CD4-positive, alpha-beta T cell treated with Interleukin-6 at 100 ng/mL for 8 hours (primary cell): ENCODE measurements at places on chromosomes 5 and 9.

DNA sequence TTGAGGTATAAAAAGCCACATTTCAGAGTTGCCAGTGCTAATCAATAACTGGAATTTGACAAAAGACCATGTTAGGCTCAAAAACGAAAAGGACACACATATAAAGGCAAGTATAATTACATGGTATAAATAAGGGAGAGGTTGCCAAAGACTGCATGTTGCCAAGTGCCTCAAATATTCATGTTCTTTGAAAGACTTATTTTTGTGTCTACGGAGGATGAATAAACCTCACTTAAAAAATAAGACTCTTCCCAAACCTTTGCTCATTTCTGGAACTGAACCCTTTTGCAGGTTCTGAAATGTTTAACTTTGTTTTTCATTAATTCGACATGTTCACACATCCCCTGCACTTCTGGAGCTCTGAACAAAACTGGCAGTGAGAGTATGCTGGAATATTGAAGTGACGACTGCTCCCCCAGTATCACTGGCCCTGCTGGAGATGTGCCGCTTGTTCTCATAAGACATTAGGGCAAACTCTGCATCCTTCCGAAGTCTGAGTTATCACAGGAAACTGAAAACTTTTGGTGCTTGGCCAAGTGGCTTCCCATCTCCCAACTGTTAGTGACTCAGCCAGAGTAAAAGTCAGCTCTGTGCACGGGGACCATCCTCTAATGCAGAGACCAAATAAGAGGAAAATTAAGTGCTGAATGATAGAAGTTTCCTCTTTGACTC, 336.8 kb downstream of the GLIS3 start:
- no peak for DNase-seq

- DNase-seq, result no peak
Observed at GRCh38 chr5:88873447-88873846, 9.5 kb downstream of the MEF2C start.

GRCh38 chr5:153813901-153814300, 224.8 kb downstream of the FAM114A2 start:
- DNase-seq, result no peak

GRCh38 chr5:138975098-138975847, 100.1 kb upstream of the LRRTM2 start:
- no peak for DNase-seq

DNA sequence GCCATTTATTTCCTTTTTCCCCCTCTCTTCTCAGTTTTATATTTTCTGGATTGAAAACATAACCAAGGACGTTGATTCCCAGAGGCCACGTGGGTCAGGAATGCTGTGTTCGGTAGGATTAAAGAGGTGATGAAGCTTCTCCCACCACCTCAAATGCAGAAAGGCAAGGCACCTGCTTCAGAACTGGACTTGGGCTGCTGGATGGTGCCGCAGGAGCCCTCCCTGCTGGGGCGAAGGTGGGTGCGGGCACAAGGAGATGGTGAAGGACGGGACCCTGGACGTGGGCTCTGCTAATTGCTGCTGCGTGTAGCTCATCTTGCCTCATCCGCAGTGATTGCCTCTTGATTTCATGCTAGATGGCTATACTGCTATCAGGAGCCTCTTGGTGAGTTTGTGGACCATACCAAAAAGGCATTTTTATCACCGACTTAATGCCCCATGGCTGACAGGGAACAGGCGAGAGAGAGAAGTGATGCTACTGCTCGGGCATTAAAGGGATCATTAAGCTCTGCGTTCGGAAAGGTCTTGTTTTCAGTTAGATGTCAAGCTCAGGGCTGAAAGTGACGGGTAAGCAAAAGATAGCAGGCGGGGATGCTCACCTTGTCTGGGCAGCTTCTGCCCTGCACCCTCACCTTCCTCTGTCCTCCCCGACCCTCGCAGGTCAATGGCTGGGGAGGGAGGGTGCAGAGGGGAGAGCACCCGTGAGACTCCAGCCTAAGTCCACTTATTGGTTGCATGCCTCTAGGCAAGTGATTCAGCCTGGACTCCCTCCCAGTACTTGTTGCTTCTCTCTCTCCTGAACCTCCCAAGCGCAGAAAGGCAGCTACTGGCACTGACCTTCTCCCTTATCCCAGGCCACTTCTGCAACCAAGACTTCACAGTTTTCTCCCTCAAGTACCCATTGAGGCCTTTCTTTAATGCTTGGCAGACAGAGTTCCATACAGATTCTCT, 71.6 kb upstream of the FSTL4 start:
- DNase-seq, result no peak

DNA sequence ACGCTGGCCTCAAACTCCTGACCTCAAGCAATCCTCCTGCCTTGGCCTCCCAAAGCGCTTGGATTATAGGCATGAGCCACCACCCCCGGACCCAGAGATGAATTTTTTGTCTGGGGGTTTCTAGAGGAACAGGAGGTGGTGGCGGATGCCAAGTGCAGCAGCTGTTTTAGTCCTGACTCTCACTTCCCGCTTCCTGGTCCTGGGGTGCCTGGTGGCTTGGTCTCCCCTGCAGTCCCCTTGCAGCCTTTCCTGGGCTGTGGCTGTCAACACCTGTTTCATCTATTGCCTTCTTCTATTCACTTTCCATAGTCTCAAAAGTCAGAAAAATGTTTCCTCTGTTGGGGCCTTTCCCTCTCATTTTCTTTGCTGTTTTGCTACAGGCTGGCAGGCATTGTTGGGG, 6.5 kb upstream of the NHP2 start:
- no peak for DNase-seq

DNA sequence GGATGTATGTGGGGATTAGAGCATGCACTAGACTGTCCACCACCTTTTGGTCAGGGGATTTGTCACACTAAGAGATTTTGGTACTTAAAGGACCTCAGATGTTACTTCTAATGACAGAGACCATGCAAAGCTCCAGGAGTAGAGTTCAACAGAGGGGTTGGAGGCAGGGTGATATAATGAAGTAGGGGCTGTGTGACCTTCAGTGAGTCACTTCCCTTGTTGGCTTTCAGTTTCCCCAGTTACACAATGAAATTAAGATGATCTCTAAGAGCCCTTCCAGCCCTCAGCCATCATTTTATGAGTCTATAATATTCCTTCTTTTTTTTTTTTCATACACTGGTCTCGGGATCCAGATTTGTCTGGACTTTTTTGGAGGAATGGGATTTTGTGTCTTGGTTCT, 26.8 kb downstream of the GLRA1 start:
- DNase-seq, result no peak

DNA sequence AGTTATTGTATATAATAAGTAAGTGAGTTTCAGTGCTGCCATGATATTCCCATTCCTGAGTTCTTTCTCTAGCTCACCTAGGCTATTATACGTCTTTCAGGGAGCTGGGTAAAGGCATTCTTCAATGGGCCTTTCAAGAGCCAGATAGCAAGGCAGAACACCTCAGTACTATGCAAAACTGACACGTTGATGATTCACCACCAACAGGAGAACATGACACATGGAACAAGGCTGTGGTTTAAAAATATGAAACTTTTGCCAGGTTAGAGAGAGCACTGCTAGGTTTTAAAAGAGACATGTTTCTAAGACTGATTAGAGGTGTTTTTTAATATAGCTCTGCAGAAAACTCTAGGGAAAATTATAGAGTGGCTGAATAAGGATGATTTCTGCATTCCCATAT, 95.9 kb downstream of the UGCG start:
- no peak for DNase-seq

DNA sequence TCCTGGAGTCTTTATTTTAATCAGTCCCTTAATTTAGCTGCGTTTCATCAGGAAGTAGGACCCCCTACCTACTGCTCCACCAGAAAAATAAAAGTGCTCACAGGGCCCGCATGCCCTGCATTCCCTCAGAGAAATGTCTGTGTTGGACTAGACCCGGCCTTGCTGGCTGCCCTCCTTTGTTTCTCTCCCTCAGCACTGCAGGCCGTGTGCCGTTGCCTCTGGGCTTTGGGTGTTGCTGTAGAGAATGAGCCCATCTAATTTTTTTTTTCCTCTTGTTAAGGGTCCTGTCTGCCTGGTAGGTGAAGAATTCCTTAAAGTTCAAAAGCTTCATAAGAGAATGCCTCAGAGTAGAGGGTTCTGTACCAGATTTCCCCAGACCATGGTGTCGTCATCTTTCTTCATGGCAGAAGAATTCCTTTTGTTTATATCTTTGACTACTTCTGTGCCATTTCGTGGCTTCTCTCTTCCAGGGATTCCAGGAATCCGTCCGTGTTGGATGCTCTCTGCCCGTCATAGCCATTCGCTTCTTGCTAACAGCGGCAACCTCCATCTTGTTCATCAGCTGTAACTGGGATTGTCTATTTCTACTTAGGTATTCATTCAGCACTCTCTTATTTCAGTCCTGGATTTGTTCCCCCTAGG, 49.8 kb upstream of the ANGPTL2 start:
- DNase-seq, result no peak

DNA sequence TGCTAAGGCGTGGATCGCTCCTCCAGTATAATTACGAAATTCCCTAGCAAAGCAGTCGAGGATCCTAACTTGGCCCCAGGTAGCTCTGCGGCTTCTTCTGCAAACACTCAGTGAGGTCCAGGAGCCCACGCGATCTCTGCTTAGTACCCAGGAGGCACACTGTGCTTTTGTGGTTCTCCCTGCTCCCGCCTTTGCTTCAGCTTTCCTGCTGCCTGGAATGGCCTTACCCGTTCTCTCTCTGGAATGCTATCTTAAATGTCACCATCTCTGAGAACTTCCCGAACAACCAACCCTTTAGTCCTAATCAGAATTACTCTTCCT, 639 bp downstream of the INVS start:
- no peak for DNase-seq

GRCh38 chr5:94884311-94884710, 265.8 kb downstream of the SLF1 start:
- DNase-seq, result no peak

DNA sequence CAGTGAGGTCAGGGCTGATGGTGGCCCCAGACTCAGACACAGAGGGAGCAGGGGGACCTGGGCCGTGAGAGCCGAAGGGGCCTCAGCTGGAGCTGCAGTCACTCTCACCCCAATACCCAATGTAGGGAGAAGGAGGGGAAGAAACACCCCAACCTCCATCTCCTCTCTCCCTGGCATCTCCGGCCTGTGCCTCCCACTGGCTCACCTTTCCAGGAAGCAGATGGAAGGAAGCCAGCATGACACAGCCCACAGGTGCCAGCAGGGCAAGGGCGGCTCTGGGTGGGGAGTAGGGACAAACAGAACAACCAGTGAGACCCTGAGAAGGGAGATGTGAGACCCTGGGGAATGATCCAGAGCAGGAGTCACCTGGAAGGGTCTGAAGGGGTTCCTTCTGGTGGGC, 3.0 kb upstream of the CRB2 start:
- no peak for DNase-seq

DNA sequence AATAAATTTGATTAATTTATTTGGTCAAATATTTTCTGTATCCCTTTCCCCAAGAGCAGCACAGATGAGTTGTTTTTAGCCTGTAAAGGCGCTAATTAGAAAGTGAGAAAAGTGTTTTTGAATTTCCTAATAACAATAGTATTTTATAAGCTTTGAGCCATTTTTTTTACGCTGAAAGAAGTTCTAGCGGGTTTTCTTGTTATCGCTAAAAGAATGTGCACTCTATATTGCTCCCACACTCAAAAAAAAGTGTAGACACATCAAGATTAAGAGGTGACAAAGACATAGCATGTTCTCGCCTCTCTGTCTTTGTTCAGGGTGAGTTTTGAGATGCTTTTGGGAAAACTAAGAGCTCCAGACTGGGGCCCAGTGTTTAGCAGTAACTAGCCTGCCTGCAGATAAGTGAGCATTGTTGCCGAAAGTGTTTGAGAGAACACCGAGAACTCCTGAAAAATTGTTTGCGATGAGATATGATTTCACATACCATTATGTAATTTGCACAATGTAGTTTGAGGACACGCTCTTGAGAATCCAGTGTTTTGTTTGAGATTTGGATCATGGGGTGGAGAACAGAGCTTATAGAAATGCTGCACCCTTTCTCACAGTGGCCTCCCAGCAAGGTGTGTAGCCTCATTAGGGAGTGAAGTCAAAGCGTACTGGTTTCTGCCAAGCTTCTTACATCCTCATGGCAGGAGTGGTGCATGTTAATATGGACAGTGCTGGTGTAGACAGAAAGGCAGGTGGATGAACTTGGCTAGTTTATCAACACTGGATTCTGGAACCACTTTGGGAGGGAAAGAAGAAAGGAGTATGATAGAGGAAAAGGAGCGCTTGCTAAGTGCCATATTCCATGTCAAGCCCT, 1.5 kb downstream of the F2R start:
- no peak for DNase-seq
